ENCODE measurements at places on chromosomes 1 and 21. TPM values are rescaled to one million over a fixed set of nuclear protein-coding genes. Genes with fewer than 3 reads are reported as not detected.

KLHDC9 gene
- 4.2 TPM for total RNA-seq

DNA sequence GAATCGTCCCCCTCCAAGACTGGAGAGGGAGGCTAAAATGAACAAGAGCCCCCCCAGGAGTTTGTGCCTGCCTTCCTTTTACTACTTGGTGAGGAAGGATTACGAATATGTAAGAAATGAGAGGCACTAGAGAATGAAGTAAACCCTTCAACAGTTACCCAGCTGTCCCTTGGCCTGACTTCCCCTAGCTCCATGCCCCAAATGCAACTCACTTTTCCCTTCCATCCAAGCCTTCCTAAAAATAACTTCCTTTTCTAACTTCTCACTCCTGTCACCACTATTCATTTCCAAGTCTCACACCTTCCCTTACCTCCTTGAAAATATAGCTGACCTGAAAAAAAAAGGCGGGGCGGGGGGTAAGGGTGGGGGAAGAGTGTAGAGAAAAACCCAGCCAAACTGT lies 96.6 kb upstream of the HNRNPU start:
- peak overlapping the region; percentile 88 for H3K27ac ChIP-seq
- H3K36me3 ChIP-seq = no peaks in the 10 kb centered on the region
- H3K4me3 ChIP-seq = no peak overlapping the region
- no peak for DNase-seq

DNA sequence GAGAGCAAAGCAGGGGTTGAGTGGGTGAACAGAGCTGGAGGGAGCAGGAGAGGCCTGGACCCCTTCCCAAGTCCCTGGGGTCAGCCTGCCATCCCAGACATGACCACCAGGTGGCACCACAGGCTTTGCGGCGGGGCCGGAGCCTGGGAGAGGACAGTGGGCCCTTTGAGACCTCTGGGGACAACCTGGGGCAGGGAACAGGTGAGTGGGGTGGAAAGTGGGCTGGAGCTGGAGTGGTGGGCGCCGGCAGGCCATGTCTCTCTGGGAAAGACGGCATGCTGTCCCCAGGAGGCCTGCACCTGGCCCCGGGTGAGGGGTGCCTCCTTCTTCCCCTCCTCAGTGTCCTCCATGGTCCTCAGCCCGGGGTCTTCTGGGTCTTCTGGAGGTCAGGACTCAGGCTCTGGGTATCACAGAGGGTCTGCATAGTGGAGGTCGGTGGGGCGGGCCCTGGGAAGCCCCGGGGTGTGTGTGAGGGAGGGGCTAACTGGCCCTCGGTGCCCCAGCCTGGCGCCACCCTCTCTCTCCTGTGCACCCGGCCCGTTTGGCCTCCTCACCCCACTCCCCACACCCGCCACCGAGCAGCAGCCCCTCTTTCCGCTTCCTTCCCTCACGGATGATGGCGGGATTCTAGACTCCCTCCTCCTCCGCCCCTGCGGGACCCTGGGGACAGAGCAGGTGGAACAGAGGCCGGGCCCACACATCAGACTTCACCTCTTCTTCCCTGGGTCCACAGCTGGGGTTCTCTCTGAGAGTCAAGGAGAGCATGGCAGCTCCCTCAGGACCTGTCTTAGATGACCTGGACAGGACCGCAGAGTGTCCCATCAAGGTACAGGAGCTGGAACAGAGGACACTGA lies 28.5 kb upstream of the PKP1 start:
- H3K4me1 ChIP-seq = no peaks in the 10 kb centered on the region
- no peaks in the 10 kb centered on the region for H3K36me3 ChIP-seq
- H3K27me3 ChIP-seq = peaks cover 7% of the 10 kb centered on the region
- peak; percentile 83 for DNase-seq
- H3K4me3 ChIP-seq = no peak overlapping the region
- no peak overlapping the region for H3K27ac ChIP-seq

DNA sequence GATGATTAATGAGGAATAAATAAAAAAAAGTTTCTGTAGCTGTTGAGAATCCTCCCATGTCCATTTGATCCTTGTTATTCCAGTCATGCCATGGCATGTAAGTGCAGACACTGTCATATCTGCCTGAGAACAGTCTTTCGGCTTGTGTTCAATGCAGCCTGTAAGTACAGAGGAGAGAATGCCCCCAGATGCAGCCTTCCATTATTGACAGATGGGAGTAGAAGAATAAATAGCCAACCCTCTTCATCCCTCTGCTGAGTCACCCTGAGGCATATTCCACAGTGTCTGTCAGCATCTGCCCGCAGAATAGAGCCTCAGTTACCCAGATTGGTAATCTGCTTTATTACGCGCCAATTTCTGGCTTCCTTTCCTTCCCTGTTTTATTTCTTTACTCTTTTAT lies 139.4 kb downstream of the LRRC7 start:
- no peaks in the 10 kb centered on the region for H3K4me1 ChIP-seq
- no peak overlapping the region for H3K4me3 ChIP-seq
- H3K27ac ChIP-seq = no peak overlapping the region
- H3K27me3 ChIP-seq = no peaks in the 10 kb centered on the region
- H3K36me3 ChIP-seq = no peaks in the 10 kb centered on the region
- no peak for DNase-seq

- H3K36me3 ChIP-seq = no peaks in the 10 kb centered on the region
- H3K4me1 ChIP-seq = no peaks in the 10 kb centered on the region
- no peak for DNase-seq
- H3K4me3 ChIP-seq = no peak overlapping the region
- H3K27ac ChIP-seq = no peak overlapping the region
- H3K27me3 ChIP-seq = no peaks in the 10 kb centered on the region
Observed at GRCh38 chr1:39779137-39779536, 8.0 kb upstream of the OXCT2 start.

- peak; percentile 36 for DNase-seq
- no peaks in the 10 kb centered on the region for H3K36me3 ChIP-seq
- H3K4me3 ChIP-seq = peak overlapping the region; percentile 77
- H3K27ac ChIP-seq = peak overlapping the region; percentile 46
- no peaks in the 10 kb centered on the region for H3K4me1 ChIP-seq
Observed at GRCh38 chr1:231039161-231040018, 664 bp downstream of the FAM89A start.

- no peaks in the 10 kb centered on the region for H3K36me3 ChIP-seq
- H3K27me3 ChIP-seq = no peaks in the 10 kb centered on the region
- H3K27ac ChIP-seq = no peak overlapping the region
- no peak for DNase-seq
Observed at GRCh38 chr1:111707906-111708305, 31.3 kb downstream of the INKA2 start.

ST6GALNAC3 gene
- total RNA-seq = 5.4 TPM

- H3K4me3 ChIP-seq = no peak overlapping the region
- no peaks in the 10 kb centered on the region for H3K4me1 ChIP-seq
- no peak for DNase-seq
Observed at GRCh38 chr1:87451229-87451920, 122.7 kb downstream of the LMO4 start.

EPHB2 gene
- total RNA-seq = 0.93 TPM

LRRC42 gene
- 10.0 TPM for total RNA-seq

GRCh38 chr21:45330075-45330781 lies 42.5 kb upstream of the POFUT2 start:
- H3K4me3 ChIP-seq = no peak overlapping the region
- H3K4me1 ChIP-seq = no peaks in the 10 kb centered on the region
- no peaks in the 10 kb centered on the region for H3K27me3 ChIP-seq

- H3K27me3 ChIP-seq = no peaks in the 10 kb centered on the region
- no peaks in the 10 kb centered on the region for H3K36me3 ChIP-seq
- no peak overlapping the region for H3K27ac ChIP-seq
- no peaks in the 10 kb centered on the region for H3K4me1 ChIP-seq
Observed at GRCh38 chr1:81125672-81126071, 675.1 kb upstream of the ADGRL2 start.

DNA sequence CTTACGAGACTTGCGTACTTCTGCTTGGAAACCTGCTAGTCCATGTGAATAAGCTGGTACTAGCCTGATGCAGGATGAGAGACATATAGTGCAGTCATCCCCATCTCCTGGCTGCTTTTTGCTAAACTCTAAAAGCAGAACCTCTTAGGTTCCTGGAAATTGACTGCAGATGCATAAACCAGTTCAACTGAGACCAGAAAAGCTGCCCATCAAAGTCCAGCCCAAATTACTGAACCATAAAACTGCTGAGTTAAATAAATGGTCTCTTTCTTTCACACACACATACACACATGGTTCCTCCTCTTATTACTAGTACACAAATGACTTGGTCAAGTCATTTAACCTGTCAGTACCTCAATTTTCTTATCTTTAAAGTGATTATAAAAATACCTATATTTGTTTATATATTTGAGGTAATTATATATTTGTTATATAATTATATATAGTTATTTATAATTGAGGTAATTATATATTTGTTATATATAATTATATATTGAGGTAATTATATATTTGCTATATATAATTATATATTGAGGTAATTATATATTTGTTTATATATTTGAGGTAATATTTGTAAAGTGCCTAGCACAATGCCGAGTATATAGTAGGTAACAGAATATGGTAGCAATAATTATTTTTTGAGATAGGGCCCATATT lies 25.2 kb upstream of the RABGAP1L start:
- H3K27ac ChIP-seq = no peak overlapping the region
- H3K27me3 ChIP-seq = no peaks in the 10 kb centered on the region
- no peaks in the 10 kb centered on the region for H3K36me3 ChIP-seq
- H3K4me3 ChIP-seq = no peak overlapping the region
- H3K4me1 ChIP-seq = no peaks in the 10 kb centered on the region
- DNase-seq = no peak

DNA sequence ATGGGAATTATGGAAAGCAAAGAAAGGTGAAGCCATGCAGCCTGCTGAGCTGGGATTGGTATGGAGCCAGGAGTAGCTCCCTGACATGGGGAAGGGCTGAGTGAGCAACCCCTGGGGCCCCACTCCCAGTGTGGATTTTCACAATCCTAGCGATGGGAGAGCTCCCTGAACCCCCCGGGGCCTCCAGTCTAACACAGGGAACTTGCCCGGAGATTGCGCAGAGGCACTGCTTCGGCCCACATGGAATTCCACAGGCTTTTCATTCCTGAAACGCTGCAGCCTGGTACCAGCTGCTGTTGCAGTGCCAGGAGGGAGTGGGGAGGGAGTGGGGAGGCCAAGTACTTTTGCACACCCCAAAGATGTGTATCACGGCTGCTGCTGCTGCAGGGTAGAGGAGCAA lies 110.4 kb upstream of the C21orf91 start:
- no peak overlapping the region for H3K4me3 ChIP-seq
- H3K27me3 ChIP-seq = no peaks in the 10 kb centered on the region
- DNase-seq = no peak
- no peaks in the 10 kb centered on the region for H3K36me3 ChIP-seq
- H3K27ac ChIP-seq = no peak overlapping the region
- H3K4me1 ChIP-seq = no peaks in the 10 kb centered on the region

DNA sequence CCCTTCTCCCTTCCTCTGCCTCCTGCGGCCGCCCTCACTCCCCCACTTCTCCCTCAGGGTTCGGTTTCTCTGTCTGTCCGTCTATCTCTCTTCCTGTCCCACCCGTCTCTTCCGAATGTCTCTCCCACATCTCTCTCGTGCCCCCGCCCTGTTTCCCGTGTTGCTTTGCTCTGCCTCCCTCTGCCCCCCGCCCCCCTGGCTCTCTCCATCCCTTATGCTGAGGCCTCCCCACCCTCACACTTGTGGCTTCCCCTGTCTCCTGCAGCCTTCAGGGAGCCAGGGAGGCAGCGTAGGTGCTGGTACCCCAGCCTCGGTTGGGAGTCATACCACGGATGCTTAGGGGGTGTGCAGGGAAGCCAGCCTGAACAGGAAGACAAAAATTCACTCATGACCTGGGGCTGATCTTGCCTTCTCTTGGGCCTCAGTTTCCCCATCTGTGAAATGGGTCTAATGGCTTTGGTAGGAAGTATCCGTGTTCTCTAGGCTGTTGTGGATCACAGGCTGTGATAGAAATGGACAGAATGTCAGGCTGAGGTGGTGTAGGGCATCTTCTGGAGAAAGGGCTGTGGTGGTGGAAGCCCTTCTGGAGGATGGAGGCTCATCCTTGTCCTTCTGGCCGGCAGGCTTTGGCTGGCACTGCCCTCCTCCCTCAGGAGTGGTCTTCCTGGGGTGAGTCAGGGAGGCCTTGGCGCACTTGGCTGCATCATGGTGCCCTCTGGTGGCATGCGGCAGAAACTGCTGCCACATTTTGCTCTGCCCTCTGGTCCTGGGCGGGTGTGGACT lies 55.5 kb downstream of the FOXO6 start:
- no peak overlapping the region for H3K27ac ChIP-seq
- no peaks in the 10 kb centered on the region for H3K36me3 ChIP-seq
- H3K27me3 ChIP-seq = no peaks in the 10 kb centered on the region
- H3K4me1 ChIP-seq = peaks cover 36% of the 10 kb centered on the region
- no peak overlapping the region for H3K4me3 ChIP-seq
- peak; percentile 86 for DNase-seq

- no peak overlapping the region for H3K27ac ChIP-seq
- H3K4me3 ChIP-seq = no peak overlapping the region
- no peaks in the 10 kb centered on the region for H3K4me1 ChIP-seq
- H3K27me3 ChIP-seq = no peaks in the 10 kb centered on the region
- peaks cover 8% of the 10 kb centered on the region for H3K36me3 ChIP-seq
Observed at GRCh38 chr1:220810963-220811362, 24.2 kb downstream of the MTARC1 start.

- H3K4me3 ChIP-seq = no peak overlapping the region
- no peak overlapping the region for H3K27ac ChIP-seq
- H3K27me3 ChIP-seq = no peaks in the 10 kb centered on the region
- no peaks in the 10 kb centered on the region for H3K4me1 ChIP-seq
- DNase-seq = peak; percentile 53
- H3K36me3 ChIP-seq = no peaks in the 10 kb centered on the region
Observed at GRCh38 chr1:225460021-225460736, 32.3 kb upstream of the LBR start.

DNA sequence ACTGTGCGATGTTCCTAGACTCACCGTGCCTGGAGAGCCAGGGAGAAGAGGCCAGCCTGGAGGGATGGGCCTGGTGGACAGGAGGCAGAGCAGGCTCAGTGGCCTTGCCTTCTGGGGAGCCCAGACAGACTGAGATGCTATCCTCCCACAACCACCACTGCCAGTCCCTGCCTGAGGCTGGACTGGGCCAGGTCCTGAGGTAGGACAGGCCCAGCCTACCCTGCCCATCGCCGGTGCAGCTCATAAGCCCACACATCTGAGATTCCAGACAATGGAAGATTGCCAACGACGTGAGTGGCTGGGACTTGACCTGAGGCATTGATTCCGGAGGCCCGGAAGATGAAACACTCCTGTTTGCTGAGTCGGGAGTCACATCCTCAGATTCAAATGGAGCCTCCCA lies 5.8 kb downstream of the CLEC20A start:
- H3K4me1 ChIP-seq = peaks cover 4% of the 10 kb centered on the region
- DNase-seq = no peak
- no peak overlapping the region for H3K27ac ChIP-seq
- H3K4me3 ChIP-seq = no peak overlapping the region

GRCh38 chr21:26118938-26119540 lies 51.5 kb downstream of the APP start:
- no peak overlapping the region for H3K4me3 ChIP-seq
- no peaks in the 10 kb centered on the region for H3K36me3 ChIP-seq
- DNase-seq = no peak

GRCh38 chr1:164644774-164645644 lies 86.0 kb downstream of the PBX1 start:
- peak overlapping the region; percentile 31 for H3K4me3 ChIP-seq
- H3K27me3 ChIP-seq = no peaks in the 10 kb centered on the region
- DNase-seq = no peak
- peaks cover 87% of the 10 kb centered on the region for H3K4me1 ChIP-seq

Measured in psoas muscle (tissue), 8 donors.